ENCODE measurements at places on chromosomes 6 and 20.

DNA sequence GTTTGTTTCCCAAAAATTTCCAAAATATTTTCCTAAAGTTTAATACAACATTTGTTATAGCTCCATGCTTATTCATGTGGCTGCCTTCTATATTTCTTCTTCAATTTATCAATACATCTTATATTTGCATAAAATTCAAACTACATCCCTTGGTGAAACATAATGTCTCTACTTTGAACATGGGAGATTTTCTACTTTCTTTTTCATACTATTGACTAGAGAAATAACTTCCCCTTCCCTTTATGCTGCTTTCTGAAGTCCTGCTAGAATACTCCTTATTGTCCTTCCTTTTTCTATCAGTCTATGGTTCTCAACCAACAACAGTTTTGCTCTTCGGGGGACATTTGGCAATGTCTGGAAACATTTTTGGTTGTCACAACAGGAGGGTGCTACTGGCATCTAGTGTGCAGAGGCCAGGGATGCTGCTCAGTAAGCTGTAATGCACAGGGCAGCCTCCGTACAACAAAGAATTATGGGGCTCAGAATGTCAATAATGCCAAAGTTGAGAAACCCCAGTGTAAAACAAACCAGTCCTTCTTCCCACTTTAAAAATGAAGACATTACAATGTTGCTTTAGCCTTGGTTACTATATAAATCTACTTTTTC is 29.9 kb downstream of the MKKS start:
- DNase-seq = no peak

- DNase-seq = no peak
Observed at GRCh38 chr6:15287670-15288375, 42.0 kb downstream of the JARID2 start.

DNA sequence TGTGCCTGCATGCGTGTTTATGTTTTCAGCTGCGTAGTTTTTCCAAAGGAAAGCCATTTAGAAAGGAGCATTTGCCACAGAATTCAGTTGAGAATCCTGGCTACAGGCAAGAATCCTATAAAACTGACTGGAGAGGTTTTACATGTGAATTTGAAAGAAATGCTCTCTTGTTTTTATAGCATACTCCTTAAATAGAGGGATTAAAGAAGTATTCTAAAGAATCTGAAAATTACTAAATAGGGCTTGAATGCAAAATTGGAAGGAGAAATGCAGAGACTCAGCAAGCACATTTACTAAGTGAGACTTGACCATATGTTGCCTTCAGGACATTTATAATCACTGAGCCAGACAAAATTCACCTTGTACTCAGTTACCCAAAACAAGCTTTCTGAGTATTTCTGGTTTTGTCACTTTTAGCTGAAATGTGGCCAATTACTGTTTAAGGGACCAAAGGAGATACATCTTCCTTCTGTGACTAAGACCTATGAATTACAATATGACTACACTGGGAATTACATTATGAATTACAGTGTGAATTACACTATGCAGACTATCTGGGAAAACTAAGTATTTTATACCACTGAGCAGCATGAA is 107.4 kb upstream of the ASCC3 start:
- no peak for DNase-seq

DNA sequence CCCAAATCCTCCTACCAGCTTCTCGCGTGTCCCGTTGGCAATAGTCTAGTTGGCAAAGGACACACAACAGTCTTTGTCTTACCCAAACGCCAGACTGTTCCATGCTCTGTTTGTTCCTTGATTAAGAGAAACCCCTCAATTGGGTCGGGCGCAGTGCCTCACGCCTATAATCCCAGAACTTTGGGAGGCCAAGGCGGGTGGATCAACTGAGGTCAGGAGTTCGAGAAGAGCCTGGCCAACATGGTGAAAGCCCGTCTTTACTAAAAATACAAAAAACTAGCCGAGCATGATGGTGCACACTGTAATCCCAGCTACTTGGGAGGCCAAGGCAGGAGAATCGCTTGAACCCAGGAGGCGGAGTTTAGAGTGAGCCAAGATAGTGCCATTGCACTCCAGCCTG is 153.7 kb downstream of the GRM4 start:
- DNase-seq = no peak

DNA sequence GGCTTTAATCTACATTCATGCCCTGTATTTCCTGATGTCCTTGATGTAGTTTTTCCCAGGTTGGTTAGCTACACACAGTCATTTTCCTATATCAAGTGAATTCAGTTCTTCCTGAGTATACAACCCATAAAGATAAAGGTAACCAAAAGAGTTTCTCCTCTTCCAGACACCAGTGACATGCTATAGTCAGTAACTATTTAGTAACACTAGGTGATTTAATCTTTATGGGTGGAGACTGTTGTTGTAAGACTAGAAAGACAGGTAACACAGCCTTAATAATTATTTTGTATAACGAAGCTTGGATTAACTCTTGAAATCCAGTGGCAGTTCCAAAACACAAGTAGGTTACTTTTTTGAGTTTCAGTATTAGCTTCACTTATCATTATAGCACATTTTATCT is 17.6 kb downstream of the MCUR1 start:
- DNase-seq = no peak

DNA sequence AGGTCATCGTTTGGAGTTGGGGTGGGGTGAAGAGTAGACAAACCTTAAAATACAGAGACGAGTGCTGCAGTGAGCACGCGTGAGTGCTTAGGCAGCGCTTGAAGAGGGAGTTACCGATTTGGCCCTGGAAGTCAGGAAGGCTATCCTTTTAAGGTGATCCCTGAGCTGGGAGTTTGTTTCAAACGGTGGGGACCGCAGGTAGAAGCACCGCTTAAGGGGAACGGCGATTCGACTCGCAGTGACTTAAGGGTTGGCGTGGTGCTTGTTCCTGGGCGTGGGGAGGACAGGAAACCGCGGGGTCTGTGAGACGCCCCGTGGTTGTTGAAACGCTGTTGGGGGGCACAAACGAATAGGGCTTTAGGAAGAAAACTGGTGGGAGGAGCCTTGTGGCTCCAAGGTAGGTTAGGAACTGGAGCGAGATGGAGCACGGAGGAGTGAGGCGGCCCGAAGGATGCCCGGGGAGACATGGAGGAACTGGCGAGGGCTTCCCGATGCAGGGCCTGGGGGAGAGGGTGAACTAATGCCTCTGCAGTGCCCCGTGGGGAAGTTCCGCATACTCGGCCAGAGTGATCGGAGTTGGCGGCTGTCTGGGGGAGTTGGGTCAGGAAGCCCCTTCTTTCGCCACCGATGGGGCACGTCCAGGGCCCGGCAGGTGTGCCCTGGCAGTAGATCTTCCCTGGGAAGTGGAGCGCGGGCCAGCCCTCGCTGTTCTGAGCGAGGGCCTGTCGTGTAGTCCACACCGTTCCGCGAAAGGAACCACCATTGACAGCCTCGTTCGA is 1.3 kb upstream of the CDYL start:
- no peak for DNase-seq
